Inflammatory macrophage treated with lipopolysaccharide for 4 hours (primary cell): ENCODE measurements at places on chromosomes 7 and 10.

- DNase-seq: peak; percentile 53
These were observed 2.2 kb downstream of the CFAP46 start for GRCh38 chr10:132939957-132940790.

DNA sequence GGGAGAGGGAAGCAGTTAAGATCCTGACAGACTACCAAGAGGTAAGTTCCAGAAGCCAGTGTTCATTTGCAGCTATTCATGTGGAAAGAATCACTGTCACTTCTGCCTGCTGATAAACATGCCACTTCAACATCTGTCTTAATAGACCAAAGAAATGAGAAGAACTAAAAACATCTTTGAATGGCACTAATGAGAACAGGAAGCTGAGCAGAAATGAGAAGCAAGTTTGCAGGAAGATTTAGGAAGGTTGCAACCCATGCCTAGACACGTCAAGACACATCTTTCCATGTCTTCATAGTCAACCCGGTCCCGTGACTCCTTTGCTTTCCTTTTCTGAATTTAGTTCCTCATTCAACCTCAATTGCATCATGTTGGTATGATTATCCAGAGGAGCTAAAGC lies 180.0 kb downstream of the PDE1C start:
- DNase-seq: peak; percentile 96

- DNase-seq: no peak
These were observed 915 bp upstream of the CALHM1 start for GRCh38 chr10:103459615-103460014.

GRCh38 chr10:59212301-59212798 lies 35.9 kb downstream of the PHYHIPL start:
- no peak for DNase-seq

GRCh38 chr7:155583636-155584035 lies 37.3 kb upstream of the CNPY1 start:
- no peak for DNase-seq
